ENCODE measurements at places on chromosomes 7 and 10.

- no peak for DNase-seq
Measured at GRCh38 chr10:44569193-44570091, 184.5 kb upstream of the CXCL12 start.

GRCh38 chr10:97063271-97063982, 122.3 kb downstream of the SLIT1 start:
- DNase-seq, result no peak

GRCh38 chr7:115145512-115145911, 223.6 kb downstream of the MDFIC start:
- no peak for DNase-seq

- DNase-seq, result no peak
Measured at GRCh38 chr10:99125879-99126278, 109.8 kb downstream of the HPSE2 start.

DNA sequence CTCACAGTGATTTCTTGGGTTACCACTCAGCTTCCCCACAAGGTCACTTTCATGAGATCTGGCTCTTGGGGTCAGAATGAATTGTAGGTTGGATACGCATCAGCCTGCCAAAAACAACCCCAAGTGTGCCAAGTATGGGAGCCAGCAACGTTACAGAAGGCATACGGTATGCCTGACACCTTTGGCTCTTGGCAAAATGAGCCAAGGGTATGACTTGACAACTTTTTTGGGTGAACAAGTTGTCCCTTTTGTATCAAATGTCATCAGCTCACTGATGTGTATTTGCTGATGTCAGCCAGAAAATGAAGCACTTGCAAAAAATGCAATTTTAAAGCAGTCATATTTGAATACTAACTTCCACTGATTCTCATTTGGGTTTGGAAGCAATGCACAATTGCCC, 168.4 kb downstream of the CACNB2 start:
- no peak for DNase-seq

DNA sequence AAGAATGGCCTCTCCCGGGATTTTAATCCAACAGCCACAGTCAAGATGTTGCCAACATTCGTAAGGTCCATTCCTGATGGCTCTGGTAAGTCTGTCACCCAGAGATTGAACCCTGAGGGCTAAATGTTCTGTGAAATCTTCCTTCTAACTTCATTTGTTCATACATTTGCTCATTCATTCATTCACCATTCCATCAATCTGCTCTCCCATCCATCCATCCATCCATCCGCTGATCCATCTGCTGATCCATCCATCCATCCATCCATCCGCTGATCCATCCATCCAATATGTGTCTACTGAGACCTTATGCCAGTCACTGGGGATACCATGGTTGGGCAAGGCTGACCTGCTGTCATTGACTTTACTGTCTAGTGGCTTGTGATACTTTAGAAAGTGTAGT, 65.6 kb downstream of the HK1 start:
- DNase-seq, result no peak

GRCh38 chr7:119572132-119572531, 700.8 kb upstream of the KCND2 start:
- no peak for DNase-seq

DNA sequence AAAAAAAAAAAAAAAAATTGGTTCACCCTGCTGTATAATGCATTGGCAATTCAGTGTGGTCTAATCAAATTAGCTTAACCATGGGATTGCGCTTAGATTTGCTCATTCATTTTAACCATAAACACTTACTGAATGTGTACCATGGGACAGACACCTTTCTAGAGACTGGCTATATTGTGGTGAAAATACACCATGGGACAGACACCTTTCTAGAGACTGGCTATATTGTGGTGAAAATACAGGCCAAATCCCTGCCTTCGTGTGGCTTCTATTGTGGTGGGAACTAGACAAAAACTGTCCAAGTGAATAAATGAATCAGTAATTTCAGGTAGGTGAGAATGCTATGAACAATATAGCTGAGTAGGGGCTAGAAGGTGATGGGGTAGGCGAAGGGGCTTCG, 10.2 kb upstream of the REPIN1 start:
- DNase-seq, result no peak

DNA sequence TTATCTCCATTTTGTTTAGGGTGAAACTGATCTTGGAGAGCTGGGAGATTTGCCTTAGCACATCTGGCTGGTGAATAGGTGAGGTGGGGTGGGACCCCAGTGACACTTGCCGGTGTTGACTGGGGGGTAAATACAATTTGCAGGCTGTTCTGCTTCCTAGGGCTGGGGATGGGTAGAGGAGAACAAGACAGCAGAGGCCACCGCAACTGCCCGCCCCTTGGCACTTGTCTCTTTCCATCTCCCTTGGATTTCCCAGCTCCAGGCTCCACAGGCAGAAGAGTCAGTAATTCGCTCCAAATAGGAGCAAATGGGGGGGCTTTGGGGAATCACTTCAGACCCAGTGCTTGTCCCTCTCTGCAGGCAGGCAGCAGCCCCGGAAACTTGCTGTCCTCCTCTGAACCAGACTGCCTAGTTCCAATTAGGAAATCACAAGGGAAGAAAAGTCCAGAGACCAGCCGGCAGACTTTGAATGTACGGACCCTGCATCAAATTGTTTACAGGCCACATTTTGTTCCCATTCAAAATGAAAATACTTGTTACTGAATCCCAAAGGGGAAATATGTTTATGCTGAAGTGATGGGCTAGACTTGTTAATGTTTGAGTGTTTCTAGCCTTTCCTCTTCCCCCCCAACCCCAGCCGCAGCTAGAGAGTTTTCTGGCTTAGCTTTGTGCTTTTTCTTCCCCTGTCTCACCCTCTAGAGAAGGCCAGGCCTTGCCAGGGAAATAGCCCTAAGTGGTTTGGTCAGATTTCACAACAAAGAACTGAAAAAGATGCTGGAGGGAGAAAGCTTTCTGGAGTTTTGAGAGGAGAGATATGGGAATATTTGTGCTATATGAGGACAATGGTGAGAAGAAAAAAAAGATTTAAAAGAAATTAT, 10.0 kb upstream of the INPP5F start:
- DNase-seq, result no peak

GRCh38 chr10:124593431-124593985, 131.9 kb downstream of the LHPP start:
- no peak for DNase-seq

DNA sequence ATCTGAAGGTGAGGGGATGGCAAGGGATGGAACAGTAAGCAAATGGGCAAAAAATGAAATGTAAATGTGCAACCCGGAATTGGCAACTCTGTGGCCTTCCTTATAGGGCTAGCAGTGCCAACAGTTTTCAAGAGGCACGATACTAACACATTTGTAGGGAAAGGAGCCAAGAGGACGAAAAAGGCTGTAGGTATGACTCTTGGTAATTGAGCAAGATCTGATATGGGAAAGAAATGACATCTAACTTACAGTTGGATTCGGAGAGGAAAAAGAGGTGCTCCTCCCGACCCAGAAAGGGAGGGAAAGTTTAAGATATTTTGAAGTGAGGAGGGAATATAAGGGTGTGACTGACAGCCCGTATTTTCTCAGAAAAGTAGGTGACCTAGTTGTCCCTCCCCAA, 2.1 kb upstream of the CREM start:
- no peak for DNase-seq

DNA sequence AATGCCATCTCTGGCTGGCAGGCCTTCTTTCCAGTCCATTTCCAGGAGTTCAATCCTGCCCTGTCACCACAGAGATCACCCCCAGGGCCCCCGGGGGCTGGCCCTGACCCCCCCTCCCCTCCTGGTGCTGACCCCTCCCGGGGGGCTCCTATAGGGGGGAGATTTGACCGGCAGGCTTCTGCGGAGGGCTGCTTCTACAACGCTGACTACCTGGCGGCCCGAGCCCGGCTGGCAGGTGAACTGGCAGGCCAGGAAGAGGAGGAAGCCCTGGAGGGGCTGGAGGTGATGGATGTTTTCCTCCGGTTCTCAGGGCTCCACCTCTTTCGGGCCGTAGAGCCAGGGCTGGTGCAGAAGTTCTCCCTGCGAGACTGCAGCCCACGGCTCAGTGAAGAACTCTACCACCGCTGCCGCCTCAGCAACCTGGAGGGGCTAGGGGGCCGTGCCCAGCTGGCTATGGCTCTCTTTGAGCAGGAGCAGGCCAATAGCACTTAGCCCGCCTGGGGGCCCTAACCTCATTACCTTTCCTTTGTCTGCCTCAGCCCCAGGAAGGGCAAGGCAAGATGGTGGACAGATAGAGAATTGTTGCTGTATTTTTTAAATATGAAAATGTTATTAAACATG, 6.0 kb downstream of the CHPF2 start:
- DNase-seq, result no peak

DNA sequence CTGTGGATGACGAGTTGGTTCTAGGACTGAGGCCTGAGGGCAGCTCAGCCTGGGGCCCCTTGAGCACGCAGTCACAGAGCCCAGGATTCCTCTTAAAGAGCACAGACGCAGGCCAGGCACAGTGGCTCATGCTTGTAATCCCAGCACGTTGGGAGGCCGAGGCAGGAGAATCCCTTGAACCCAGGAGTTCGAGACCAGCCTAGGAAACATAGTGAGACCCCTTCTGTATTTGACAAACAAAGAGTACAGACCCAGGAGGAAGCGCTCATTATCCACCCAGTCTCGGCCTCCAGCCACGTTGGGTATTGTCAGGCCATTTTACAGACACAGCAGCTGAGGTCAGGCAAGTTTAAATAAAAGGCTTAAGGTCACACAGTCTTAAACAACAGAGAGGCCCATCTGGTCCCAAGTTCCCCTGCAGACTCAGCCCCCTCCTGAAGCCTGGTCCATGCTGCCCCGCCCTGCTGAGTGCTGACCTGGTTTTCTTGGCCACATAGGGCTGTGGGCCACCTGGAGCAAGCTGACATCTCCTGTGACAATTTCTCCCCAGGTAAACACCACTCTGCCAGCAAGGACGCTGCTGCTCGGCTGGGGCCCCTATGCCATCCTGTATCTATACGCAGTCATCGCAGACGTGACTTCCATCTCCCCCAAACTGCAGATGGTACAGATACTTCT, 12.6 kb downstream of the RGR start:
- DNase-seq, result no peak

- no peak for DNase-seq
Measured at GRCh38 chr10:33153251-33153967, 181.1 kb downstream of the NRP1 start.

- no peak for DNase-seq
Measured at GRCh38 chr10:60148266-60148840, 241.3 kb downstream of the ANK3 start.

DNA sequence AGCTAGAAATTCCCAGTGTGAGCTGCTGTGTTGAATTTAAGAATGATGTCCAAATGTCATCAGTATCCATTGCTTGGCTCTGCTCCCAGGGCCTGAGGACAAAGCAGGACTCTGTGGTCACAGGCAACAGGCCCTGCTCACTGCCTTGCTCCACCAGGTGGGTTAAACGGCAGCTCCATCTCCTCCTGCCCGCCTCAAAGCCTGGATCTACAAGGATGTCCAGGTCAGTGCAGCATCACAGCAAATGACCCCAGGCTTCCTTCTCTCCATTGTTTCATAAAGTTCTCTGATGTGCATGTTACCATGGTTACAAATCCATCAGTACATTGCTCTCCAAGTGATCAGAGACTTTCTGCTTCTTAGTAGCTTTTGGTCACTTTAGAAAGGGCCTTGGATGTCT, 322.0 kb upstream of the ZNF32 start:
- no peak for DNase-seq

GRCh38 chr7:132063800-132064199, 507.4 kb upstream of the PODXL start:
- DNase-seq, result no peak

- no peak for DNase-seq
Measured at GRCh38 chr7:80612880-80613279, 25.6 kb upstream of the CD36 start.

GRCh38 chr7:140079121-140079536, 16.4 kb upstream of the PARP12 start:
- DNase-seq, result peak; percentile 28

DNA sequence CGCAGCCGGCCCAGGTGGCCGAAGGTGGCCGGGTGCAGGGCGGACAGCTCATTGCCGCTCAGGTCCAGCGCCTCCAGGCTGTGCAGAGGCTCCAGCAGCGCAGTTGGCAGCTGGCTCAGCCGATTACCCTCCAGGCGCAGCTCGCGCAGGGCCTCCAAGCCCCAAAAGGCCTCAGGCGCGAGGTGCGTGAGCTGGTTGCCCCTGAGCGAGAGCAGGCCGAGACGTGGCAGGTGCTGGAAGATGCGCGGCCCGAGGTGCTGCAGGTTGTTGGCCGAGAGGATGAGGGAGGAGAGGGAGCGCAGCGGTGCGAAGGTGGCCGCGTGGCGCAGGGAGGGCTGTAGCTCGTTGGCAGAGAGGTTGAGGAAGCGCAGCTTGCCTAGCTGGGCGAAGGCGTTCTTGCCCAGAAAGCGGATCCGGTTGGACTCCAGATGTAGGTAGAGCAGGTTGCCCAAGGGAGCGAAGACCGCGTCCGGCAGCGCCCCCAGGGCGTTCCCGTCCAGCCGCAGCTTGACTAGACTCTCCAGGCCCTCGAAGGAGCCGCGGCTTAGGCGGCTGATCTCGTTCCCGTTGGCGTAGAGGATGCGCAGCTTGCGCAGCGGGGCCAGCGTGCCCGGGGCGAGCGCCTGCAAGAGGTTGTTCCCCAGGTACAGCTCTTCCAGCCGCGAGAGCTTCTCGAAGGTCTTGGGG, 923 bp downstream of the TRIL start:
- peak; percentile 83 for DNase-seq

GRCh38 chr7:35781200-35781701, 19.6 kb upstream of the SEPTIN7 start:
- DNase-seq, result no peak

DNA sequence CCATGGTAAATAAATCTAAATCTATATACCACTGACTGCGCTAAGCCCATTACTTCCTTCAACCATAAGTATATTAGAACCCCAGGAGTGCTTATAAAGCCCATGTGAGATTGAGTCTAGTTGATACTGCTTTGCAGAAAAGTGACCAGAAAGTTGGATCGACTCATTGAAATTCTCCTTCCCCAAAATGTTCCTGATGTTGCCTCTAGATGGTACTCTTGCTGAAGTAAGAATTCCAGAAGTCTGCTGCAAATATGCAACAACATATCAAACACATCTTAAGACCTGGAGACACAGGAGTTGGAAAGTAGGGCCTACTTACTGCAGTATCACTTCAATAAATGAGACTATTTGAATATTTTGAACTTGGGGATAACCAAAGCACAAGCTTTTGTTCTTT, 550.8 kb downstream of the IPMK start:
- no peak for DNase-seq

- no peak for DNase-seq
Measured at GRCh38 chr7:41731493-41732435, 28.9 kb upstream of the INHBA start.

- DNase-seq, result no peak
Measured at GRCh38 chr10:21926949-21927348, 76.6 kb downstream of the DNAJC1 start.

- no peak for DNase-seq
Measured at GRCh38 chr10:5894873-5895272, 4.8 kb downstream of the FBH1 start.

DNA sequence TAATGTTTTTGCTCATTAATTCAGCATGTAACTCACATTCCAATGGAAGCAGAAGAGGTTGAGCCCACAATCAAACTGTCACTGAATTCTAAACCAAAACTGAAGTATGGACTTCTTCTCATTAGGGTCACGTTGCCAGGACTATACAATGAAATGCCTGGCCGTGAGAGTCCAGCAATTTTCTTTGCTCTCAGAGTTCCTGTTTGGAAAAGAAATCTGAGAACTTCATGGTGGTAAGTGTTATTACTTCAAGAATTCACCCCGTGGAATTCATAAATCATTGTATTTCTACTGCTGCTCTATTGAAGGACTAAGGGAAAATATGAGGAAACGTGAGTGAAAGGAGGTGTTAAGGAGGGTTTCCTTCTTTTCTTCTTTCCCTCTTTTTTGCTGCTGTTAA, 441.8 kb upstream of the AKR1E2 start:
- no peak for DNase-seq

All from DMS153 (cell line).